Stimulated activated CD4-positive, alpha-beta T cell treated with anti-CD3 and anti-CD28 coated beads, Interleukin-1b, Interleukin-23, amount 100 ng/mL, for 1 hour (primary cell): ENCODE measurements at places on chromosomes 16 and 17.

GRCh38 chr16:2896480-2897010 lies 13.5 kb downstream of the FLYWCH2 start:
- no peak for DNase-seq

- no peak for DNase-seq
Observed at GRCh38 chr17:45234641-45235415, 13.1 kb downstream of the FMNL1 start.

DNA sequence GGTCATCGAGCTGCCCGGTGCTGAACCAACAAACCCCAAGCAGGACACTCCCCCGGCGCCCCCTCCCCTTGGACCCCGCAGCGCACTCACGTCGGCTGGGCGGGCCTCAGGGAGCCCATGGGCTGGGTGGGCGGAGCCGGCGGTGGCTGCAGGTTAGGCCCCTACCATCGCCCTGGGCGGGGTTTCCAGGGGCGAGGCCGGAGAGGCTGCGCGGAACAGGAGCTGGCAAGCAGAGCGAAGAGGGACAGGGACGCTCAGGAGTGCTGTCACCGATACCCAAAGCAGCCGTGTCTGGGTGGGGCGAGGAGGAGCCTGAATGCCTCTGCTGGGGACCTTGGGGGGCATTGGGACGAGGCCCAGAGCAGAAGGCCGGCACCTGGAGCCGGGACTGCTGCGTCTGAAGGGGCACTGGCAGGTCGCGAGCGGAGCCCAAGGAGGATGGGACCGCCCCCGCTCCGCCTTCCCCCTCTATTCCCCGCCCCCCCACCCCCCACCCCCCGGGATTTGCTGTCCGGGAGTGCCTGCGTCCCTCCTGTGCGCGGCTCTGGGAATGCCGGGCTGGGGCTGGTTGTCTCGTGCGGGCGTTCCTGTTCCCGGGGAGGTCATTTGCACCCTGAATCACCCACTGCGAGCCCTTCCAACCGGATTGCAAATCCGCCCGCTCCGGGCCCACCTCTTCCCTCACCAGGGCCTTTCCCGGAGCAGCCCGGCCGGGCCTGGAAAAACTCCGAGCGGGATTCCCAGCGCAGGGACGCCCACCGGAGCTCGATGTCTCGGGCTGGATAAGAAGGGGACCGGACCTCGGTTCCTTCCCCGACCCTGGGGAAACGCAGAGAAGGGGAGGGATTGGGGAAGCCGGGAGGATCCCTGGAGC lies 902 bp downstream of the ARHGAP27 start:
- DNase-seq, result peak; percentile 32

GRCh38 chr17:38538906-38539305 lies 66.8 kb downstream of the SRCIN1 start:
- DNase-seq, result no peak

GRCh38 chr16:86430814-86431213 lies 79.5 kb upstream of the FOXF1 start:
- no peak for DNase-seq
